ENCODE measurements at places on chromosomes 5 and 9.

DNA sequence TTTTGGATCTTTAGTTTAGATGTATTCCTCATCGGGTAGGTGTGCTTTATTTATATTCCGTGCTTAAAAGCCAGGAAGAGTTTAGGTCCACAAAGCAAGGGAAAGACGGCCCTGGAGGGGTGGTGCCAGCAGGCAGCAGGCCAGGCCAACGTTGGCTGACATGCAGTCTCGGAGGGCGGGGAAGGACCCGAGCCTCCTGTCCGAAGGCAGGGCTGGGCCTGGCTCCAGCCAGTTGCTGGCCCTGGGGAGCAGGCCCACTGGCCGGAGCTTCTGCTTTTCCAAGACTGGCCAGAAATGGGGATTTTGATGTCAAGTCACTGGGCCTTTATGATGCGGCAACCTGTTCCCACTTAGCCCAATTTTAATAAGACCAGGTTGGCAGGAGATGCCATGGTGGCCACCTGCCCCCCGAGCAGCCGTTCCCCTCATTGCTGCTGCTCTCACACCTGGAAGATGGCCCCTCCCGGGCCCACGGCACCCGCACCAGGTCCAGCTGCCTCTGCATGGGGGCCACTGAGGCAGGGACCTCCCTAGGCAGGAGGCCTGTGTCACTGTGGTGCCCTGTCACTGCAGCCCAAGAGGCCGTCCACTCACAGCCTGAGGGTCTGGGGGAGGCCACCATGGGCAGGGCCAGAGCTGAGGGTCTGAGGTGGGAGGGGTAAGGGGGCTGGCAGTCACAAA, 23.2 kb downstream of the LPCAT1 start:
- DNase-seq, result no peak

GRCh38 chr5:128528637-128529255, 9.3 kb downstream of the FBN2 start:
- DNase-seq, result no peak

DNA sequence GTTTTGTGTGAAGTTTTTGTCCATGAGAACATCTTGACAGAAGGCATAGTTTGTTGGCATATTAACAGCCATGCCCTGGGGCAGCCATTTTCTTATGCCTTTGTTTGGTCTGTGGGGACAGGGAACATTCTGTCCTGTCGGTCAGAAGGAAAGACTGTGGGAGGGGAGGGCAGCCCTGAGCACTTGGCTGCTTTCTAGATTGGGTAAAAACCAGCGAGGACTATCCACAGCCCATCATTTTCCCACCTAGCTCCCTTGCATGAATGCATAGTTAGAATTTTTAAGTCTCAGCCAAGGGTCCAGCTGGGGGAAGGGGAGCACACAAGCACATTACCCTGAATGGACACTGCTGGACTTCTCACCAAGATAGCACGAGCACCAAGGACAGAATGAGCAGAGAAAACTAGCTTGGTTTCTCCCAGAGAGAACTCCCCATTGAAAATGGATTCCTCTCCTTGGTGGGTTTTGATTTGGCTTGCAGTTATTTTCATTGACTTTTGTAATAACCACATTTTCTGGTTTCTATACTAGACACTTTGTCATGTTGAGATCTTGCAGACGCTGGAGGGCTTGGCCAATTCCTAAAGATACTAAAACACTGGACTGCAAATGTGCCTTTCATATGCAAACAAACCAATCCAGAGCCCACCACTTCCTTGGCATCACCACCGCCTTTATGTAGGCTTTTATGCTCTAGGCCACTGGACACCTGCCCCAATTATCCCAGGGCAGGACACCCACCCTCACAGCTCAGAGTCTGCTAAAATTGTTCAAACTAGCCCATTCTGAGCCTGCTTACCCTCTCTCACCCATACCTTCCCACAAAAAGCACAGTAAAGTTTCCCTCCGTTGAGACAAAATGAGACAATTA, 129.9 kb downstream of the BOD1 start:
- no peak for DNase-seq

DNA sequence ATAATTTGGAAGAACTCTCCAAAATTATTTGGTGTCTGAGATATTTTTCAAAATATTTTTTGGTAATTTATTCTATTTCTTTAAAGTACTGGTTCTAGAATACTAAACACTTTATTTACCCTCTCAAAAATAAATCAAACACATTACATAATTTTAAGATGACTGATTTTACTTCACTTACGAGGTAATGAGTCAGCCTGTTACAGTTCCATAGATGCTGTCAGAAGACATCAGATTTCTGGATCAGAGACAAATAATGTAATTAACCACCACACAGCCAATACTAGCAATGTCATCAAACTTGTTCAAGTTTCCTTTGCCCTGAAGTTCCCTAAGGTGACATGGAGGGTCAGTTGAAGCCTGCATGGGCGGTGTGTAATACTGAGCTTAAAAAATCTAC, 106.1 kb upstream of the CDH9 start:
- no peak for DNase-seq

- DNase-seq, result no peak
Observed at GRCh38 chr9:103627731-103628130, 466.4 kb upstream of the SMC2 start.

- DNase-seq, result no peak
Observed at GRCh38 chr5:157026789-157027424, 32.0 kb downstream of the HAVCR1 start.

DNA sequence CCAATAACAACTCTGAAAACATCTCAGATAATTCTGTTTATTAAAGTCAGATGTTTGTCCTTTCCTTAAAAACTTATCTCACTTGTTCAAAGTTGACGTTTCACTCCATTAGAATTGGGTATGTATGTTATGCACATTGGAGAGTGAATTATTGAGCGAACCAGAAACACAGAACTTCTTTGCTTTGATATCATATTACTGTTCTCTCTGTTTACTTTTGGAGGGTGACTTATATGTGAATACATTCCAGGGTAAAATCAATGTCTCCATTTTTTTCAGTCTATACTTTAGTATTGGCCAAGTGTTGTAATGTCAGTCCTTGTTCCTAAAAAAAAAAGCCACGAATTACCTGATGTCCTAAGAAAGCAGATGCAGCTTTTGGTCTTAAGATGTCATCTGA, 307.4 kb downstream of the CSNK1G3 start:
- no peak for DNase-seq

- no peak for DNase-seq
Observed at GRCh38 chr5:150740992-150741391, 17.8 kb downstream of the DCTN4 start.

DNA sequence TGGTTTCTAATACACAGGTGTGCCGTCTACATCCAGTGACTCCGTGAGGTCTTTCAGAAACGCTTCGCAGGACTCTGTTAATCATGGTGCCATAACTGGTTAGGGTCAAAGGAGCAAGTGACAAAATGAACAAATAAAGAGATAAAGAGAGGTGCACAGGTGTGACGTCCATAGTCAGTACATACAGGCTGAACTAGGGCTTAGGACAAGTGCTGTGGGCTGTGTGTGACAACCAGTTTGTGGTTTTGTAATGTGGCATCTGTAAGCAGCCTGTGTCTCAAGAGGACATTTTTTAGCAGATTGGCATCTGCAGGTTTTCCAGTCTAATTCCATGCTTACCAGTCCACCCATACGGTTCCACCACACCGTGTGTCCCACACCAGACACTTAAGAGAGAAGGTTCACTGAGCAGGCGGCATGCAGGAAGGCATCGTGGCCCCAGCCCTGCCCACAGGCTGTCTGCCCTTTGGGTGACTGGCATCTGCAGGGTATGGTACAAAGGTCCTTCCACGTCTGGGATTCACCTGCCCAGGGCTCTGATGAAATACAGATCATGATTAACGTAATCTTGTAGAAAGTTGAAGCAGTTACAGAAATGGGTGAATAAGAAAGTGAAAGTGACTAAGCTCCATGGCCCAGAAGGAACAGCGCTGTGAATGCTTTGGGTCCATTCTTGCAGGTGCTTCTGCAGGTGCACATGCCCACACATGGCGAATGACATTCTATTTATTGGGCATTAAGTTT, 26.9 kb downstream of the SRD5A1 start:
- DNase-seq, result no peak

- DNase-seq, result no peak
Observed at GRCh38 chr9:2602704-2603116, 18.9 kb upstream of the VLDLR start.

- no peak for DNase-seq
Observed at GRCh38 chr5:59061377-59061776, 478.5 kb downstream of the RAB3C start.

- no peak for DNase-seq
Observed at GRCh38 chr5:172972552-172972951, 11.0 kb upstream of the ATP6V0E1 start.

DNA sequence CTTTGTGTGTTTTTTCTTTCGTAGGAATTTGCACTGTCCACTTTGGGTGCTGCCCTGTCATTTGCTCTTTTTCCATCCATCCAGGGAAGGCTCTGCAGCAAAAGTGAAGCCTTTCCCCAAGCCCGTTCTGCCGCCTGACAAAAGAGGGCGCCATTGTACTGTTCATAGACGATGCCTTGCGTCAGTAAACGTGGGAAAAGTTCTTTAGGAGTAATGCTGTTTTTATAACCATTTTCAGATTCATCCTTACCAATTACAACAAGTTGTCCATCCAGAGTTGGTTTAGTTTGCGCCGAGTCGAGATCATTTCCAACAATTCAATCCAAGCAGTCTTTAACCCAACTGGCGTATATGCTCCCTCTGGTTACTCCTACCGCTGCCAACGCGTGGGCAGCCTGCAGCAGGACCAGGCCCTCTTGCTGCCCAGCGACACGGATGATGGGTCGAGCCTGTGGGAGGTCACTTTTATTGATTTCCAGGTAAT, 34.3 kb upstream of the RPS23 start:
- DNase-seq, result peak; percentile 84

- peak; percentile 58 for DNase-seq
Observed at GRCh38 chr5:74673011-74673790, 11.8 kb upstream of the HEXB start.

- no peak for DNase-seq
Observed at GRCh38 chr5:115084246-115084793, 85.4 kb downstream of the TRIM36 start.

DNA sequence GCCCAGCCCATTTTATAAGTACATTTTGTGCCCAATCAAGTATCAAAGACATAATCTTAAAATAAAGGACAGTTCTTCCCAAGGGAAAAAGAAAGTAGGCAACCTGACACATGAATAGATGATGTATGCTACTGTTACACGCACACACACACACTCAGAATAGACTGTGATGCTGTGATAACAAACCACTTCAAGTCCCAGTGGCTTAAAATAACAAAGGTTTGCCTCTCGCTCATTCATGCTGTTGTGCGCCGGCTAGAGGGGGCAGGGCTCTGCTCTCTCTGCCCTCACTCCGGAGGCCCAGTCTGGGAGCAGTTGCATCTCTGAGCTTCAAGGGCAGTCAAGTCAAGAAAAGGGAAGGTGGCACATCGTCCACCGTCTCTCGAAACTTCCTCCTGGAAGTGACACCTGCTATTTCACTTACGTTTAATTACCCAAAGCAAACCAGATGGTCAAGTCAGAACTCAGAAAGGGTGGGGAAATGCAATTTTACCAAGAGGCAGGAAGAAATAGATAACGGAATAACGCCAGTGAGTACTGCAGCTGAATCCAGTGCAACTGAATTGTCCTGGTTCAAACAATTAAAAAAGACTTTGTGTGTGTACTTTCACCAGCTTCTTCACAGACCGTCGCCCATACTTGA, 43.3 kb downstream of the ANKRD33B start:
- peak; percentile 76 for DNase-seq

DNA sequence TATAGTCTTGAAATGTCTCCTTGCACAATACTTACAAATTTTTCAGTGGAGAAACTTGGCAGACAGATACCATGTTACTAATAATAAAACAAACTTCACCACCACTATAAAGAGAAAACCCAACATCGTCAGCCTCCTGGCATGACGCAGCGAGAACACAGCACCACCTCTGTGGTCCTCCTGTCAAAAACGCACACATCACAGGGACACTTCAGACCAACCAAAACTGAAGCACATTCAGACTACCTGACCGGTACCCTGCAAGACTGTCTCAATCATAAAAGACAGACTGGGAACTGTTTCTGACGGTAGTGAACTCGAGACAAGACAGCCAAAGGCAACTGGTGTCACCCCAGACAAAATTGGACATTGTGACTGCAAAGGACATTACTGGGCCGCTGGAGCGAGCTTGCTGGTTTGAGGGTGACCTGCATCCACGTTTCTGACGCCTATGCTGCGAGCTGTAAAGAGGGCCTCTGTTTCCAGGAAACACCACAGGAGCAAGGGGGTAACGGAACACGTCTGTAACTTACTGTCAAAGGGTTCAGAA, 34.4 kb downstream of the NSUN2 start:
- no peak for DNase-seq

DNA sequence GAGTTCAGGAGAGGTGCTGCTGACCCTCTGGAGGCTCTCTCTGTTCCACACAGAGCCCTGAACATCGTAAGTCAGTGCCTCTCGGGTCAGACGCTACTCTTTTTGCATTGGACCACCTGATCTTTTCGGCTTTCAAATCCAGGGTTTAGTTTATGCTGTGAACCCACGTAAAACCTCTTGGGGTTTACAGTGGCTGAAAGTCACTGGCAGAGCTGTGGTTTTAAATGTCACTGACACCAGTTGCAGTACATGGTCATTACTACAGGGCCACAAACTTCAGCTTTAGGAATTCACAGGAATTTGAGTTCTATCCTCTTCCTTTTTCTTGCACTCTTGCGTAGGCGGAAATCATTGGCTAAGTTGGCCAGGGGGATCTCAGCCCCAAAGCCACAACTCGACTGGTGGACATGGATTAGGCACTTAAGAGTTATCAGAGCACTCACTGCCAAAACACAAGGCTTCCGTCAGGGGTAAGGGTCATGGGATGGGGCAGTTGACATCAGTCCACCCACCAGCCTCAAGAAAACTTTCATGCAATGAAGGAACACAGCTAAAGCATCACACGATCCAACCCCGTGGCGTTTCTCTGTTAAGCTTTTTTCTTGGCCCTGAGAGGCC, 76.9 kb downstream of the SFXN1 start:
- no peak for DNase-seq

- DNase-seq, result peak; percentile 54
Observed at GRCh38 chr5:71778678-71779276, 59.7 kb downstream of the CARTPT start.

GRCh38 chr9:3721096-3721495, 195.3 kb upstream of the RFX3 start:
- DNase-seq, result no peak

DNA sequence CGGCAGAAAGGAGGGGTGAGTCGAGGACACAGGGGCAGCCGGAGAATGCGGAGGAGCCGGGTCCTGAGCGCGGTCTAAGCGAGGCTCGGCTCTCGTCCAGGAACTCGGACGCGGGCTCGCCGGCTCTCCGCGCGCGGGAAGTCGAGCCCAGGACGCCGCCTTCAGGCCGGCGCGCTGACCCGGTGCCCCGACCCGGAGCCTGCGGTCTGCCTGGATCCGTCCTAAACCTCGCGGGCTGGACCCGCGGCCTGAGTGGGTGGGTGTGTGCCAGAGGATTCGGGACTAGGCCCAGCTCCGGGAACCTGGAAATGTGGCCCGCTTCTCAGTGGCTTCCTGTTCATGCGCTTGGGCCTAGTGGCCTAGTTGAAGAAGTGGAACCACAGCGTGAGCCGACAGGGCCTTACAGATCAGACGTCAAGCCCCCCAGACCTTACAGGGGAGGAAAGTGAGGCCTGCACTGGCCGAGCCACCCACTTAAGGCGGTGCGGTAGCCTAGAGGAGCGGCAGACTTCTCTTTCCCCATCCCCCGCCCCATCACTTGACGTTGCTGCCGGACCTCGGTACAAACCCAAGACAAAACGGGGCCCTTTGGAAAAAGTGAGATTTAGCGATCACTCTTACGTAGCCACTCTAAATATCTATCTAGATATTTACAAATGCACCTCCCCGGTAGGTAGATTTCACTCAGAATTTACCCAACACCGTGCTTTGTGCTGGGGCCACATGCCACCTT, 1.2 kb downstream of the CDKN2B-AS1 start:
- peak; percentile 68 for DNase-seq
